ENCODE measurements at places on chromosomes 2 and 18.

DNA sequence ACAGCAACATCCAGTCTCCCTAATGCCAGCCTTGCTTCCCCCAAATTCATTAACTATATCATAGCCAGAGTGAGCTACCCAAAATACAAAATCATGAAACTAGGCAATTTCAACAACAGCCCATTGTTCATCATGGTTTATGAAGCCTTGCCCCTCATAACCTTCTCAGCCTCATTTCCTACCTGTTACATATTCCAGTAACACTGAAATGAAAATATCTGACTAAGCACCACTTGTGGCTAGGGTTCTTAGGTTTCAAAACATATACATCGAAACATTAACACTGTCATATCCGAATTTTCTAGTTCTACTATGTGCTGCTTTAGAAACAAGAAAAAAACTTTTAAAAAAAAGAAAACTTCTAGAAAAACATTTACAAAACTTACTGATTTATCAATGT, 59.5 kb downstream of the ATAD2B start:
- DNase-seq: no peak

DNA sequence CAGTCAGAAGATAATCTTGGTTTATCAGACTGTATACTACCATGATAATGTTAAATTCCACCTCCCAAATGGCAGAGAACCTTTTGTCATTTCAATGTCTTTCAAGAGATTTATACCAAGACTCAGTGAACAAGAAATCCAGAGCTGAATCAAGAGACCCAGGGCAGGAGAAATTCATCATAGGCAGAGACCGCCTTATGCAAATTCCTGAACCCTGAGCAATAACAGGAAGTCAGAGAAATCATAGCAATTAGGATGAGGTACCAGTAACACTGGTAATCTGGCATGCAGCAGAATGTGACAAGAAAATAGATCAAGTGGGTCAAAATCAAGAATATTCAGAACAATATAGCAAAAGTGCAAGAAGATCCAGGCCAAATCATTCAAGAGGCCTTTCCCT, 412.4 kb upstream of the LRATD1 start:
- no peak for DNase-seq

DNA sequence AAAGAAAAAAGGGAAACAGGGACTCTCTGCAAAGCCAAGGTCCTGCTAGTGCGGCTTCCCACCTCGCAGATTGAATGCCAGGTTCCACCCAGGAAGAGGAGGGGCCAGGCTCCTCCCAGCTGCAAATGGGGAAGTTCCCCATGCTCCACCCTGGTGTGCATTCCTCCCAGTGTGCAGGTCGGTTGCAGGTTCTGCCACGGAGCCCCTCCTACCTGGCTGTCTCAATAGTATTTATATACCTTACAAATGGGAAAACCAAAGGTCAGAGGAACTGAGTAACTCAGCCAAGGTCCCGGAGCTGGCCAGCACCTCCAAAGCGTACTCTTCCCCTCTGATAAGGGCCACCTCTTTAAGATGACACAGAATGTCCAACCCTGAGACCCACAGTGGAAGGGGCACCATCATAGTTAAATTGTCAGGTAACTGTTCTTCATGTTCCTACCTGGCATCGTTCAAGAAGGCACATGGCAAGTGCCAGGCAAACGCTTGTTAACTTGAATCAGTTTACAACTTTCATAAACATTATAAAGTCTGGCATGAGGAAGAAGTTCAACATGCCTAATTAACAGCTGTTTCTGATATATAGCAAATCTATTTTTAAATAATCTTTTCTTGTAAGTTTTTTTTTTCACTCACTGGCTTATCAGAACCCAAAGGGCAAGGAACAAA, 35.5 kb downstream of the POU3F3 start:
- no peak for DNase-seq

GRCh38 chr18:37476182-37476581, 89.4 kb downstream of the CELF4 start:
- DNase-seq: no peak

DNA sequence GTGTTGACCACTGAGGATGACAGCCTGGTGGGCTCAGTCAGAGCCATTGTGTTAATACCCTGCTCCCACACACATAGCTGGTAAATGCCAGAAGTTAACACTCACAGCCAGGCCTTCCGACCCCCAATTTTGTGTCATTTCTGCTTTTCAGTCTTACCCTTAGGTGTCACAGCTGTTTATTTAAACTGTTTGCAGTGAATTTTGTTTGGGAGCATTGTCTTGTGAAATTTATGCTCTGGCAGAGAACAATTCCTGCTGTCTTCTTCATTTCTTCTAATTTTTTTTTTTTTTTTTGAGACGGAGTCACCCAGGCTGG, 8.2 kb downstream of the LPIN1 start:
- DNase-seq: no peak

DNA sequence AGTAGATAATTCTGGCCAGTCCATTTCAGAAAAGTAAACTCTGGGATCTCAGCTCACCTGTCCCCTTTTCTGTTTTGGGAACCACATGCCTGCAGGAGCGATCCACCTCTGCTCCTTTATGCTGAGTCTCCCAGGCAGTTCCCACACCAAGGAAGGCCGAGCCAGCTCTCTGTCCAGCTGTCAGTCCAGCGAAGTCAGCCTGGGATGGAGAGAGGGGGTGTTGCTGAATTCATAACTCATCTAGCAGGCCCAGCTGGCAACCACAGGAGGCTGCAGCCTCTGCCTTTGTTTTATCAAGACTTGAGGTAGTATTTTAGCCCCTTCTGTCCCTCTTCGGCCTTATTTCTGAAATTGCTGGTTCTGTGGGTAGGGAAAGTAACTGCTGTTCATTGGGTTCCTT, 209.9 kb downstream of the ARL4C start:
- DNase-seq: no peak

GRCh38 chr2:63827749-63828148, 13.9 kb upstream of the UGP2 start:
- DNase-seq: no peak

DNA sequence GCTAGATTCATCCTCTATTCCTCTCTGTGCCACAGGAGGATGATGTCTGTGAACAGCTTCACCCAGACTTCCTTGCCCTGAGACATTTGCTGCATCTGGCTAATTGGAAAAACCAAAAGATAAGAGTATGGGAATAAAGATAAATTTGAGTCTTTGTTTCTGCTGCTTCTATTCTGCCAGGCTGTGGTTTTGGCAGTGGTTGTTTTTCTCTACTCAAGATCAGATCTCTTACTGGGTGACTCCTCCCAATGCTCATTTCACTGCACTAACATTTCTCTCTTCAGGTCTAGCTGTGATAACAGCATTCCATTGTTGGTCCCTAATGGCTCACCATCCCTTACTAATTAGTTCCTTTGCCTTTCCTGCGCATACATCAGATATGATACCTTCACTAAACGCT, 89.5 kb downstream of the CALCRL start:
- DNase-seq: no peak

DNA sequence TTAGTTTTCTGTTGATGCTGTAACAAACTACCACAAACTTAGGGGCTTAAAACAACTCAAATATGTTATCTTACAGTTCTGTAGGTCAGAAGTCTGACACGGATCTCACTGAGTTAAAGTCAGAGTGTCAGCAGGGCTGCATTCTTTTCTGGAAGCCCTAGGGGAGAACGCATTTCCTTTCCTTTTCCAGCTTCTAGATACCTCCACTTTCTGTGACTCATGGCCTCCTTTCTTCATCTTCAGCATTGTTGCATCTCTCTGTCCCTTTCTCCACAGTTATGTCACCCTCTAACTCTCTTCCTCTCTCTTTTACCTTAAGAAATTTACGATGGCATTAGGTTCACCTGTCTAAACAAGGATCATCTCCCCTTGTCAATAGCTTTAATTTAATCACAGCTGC, 13.3 kb upstream of the PPP4R1 start:
- DNase-seq: no peak

DNA sequence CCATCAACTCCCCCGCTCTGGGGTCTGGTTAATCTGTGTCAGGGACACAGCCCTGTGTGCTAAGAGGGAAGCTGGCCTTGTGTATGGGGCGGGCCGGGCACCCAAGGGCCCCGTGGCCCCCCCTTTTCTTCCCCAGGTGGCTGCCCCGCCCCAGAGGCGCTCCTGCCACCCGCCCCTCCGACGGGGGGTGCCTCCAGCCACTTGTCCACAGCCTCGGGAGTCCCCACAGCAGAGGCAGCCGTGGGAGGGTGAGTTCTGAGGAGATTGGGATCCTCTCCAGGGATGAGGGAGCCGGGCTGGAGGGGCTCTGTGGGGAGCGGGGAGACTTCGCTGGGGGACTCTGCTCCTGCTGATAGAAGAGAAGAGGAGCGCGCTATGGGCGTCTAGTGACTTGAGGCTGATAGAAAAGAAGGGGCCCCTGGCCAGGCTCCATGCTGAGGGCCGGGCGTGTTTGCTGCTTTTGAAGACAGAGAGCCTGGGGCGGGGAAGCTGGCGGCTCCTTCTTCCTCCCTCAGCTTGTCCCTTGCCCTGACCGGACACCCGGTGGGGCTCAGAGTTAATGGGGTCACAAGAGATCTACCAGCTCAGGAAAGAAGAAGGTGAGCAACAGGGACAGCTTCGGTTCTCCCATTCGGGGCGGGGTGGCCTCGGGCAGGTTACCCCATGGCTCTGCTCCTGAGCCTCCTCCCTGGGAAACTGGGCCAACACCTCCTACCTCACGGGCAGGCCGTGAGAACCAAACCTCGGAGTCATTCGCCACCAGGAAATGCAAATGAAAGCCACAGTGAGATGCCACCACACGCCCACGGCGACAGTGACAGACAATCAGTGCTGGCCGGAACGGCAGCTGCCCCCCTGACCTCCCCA, 89.4 kb upstream of the TAF1B start:
- DNase-seq: no peak

GRCh38 chr2:151040039-151040438, 221.6 kb downstream of the RBM43 start:
- DNase-seq: no peak

DNA sequence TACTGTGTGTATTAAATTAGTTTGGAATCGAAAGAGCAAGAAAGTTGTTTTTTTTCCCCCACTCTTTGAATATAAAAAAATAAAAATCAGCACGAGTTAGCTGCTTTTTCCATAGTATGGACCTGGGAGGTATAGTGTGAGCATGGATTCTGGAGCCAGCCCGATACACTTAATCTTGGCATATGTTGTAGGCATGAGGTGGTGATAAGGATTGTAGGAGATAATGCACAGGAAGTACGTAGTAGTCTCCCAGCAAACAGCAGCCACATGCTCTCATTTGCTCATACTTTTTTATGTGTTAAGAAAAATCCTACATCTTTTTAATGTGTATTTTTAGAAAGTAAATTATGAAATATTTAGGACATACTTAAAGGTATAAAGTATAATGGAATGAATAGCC, 2.1 kb upstream of the DNAJC27 start:
- DNase-seq: no peak

- no peak for DNase-seq
Observed at GRCh38 chr18:31610286-31611205, 18.9 kb downstream of the TTR start.

- no peak for DNase-seq
Observed at GRCh38 chr2:236256366-236256985, 7.7 kb downstream of the ASB18 start.

DNA sequence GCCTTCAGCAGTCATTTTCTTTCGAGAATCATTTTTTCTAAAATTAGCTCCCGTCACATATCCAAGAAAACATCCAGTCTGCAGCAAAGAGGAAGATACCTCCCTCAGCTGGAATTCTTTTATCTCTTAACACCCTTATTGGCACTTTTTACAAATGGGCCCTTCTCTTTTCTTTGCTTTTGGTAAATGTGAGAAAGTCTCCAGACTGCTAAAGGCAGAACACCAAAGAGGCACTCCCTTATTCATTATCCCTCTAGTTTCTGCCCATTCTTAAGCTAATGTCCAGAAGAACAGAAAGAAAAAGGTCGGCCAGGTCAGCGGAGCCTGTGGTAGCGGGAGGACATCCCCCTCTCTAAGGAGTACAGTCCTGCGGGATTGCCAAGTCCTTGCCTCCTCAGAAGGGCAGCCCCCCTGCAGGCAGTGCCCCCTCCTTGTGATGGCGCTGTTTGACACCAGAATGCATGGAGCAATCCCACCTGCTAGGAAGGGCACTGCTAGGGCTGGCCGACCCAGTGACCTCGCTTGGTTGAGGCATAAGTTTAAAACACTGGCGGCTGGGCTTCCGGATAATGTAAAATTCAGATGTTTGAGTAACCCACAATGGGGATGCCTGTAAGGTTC, 34.0 kb downstream of the ST6GAL2 start:
- no peak for DNase-seq

DNA sequence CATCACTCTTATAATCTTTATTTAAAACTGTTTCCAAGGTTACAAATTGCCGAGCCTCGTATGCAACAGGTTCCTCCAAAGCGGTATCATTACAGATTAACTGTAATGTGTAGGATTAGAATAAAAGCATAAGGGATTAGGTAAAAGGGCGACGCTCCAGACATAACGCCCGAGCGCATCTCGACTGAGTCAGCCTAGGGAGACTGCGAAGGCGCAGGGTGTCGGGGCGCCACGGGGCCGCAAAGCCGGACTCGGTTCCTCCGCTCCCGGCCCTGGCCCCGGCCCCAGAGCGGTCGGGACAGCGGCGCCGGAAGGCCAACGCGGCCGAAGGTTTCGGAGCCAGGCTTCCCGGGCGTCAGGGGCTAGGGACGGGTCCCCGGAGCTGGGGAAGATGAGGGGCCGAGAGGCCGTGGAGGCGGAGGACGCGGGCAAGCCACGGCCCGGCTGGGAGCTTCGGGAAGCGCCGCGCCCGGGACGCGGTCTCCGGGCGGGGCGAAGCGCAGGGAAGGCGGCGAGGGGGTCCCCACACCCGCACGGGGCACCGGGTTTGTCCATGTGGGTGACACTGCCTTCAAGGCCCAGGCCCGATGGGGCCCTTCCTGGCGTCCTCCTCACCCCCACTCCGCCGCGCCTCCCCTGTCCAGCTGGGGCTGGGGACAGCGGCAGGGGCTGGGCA, 12.9 kb upstream of the SIX3 start:
- DNase-seq: no peak

GRCh38 chr2:24930768-24931167, 10.7 kb upstream of the ADCY3 start:
- no peak for DNase-seq

DNA sequence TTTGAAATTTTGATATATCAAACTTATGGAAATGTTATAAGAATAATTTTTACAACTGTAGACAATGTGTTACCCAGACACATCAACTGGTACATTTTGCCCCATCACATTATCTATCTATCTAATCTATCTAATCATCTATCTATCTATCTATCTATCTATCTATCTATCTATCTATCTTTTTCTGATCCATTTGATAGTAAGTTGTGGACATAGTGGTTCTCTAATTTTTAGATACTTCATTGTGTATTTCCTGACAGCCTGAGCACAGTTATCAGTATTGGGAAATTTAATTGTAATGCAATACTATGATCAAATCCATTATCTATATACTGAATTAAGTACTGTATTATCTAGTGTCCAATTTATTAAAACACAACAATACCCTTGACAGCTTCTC, 42.0 kb upstream of the TMEM18 start:
- DNase-seq: no peak

GRCh38 chr2:12050396-12050795, 304.0 kb downstream of the LPIN1 start:
- DNase-seq: no peak

Data from NCI-H460 (cell line).